Stimulated activated naive CD8-positive, alpha-beta T cell treated with anti-CD3 and anti-CD28 coated beads, Interleukin-15, Interleukin-2, amounts not matched to agents 100 U/mL and 50 U/mL, for 24 hours (primary cell): ENCODE measurements at places on chromosomes 13 and 19.
A peak's percentile ranks its signal among the peaks of the same experiment; 100 is the strongest.

GRCh38 chr13:112545856-112546255, 42.1 kb downstream of the TUBGCP3 start:
- DNase-seq, result no peak

- DNase-seq, result no peak
Measured at GRCh38 chr13:34944751-34945150, 2.7 kb downstream of the NBEA start.

DNA sequence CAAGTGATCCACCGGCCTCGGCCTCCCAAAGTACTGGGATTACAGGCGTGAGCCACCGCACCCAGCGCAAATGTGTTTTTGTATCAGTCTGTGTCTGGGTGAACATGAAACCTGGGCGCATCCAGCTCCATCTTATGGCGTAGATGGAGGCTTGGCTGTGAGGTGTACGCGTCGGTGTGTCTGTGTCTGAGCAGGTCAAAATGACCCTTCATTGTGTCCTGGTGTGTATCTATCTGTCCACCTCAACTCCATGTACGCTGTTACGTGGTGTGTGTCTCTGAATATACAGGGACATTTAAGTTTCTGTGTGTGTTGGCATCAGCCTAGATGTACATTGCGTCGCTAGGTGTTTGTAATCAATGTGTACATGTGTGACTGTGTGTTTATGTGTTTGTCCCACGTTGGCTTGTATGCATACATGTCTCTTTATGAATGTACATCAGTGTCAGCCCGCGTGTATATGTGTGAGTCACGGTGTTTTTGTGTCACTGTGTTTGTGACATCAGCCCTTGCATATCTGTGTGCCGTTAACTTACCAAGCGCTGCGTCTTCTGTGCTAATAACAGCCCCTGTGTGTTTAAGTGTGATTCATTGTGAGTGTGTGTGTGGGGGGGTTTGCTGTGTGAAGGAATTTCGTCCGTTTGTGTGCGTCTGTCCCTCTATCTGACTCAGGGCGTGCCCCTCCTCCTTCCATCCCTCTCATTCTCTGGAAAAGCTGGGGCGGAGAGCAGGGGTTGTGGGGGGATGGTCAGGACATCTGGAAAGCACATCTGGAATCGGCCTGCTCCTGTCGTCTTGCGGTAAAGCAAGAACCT, 6.4 kb downstream of the AXL start:
- DNase-seq, result peak; percentile 60

DNA sequence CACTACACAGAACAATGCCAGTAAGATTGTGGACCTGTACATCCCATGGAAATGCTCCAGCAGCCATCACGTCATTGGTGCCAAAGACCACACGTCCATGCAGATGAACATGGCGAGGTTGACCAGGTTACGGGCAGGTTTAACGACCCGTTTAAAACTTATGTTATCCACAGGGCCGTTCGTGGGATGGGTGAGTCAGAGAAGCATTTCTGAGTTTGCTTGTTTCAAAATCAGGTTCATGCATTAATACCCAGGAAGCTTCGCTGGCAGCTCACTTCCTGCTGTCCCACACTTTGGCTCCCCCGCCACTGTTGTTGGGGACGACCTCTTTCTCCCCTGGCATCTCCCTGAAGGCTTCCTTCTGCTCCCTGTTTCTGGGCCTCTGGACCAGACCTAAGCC, 194.1 kb downstream of the USP12 start:
- DNase-seq, result no peak

DNA sequence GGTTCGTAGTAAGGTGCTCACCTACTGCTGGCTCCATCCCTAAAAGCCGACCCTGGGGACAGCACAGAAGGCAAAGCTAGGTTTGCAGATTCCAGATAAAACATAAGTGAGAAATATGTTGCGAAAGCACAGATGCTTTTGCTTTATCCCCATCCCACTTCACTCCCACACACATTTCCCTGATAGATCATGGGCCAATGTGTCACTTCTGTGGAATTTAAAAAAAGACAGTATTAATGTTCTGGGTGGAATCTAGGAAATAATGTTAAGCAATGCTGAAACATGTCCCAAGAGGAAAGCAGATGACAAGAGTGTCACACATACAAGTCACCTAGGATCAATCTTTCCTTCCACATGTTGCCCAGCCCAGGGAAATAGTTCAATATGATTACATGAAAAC, 661.0 kb upstream of the MIR17HG start:
- no peak for DNase-seq
